ENCODE measurements at places on chromosomes 4 and X.

DNA sequence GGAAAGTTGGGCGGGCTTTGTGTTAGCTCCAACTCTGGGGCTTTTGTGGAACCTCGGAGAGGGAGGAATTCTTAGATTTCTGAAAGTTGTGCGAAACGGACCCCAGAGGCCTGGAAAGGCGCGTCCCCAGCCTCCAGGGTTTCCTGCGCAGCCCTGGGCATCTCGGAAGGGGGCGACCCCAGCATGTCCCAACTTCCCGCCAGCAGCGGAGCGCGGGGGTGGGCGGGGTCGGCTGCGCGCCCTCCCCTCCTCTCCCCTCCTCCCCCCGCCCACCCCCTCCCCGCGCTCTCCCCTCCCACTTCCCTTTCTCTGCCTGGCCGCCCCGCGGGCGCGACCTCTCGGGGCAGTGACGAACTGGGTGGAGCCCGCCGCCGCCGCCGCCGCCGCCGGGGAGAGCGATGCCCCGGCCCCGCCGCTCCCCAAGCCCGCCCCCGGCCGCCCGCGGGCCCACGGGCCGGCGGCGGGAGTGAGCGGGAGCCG is 16.8 kb downstream of the PTTG2 start:
- DNase-seq = peak; percentile 36

GRCh38 chrX:110086162-110086915 is 83.4 kb downstream of the TMEM164 start:
- DNase-seq = peak; percentile 35

DNA sequence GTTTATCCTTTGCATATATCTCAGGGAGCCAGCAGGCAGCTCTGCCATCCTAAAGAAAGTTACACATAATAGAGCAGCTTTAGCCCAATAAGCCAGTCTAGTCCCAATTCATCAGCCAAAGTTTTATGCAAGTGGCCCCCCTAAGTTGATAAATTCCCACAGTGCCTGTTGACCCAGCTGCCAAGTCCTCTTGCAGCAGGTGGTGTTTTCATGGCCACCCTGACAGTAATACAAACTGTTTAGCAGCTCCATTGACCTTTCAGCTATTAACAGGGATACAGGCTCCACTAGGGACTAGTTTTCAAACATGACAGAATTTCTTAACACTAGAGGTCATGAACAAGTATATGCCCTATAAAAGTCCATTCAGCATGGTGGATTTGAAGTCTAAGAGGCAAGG is 77.5 kb downstream of the HHIP start:
- DNase-seq = no peak

DNA sequence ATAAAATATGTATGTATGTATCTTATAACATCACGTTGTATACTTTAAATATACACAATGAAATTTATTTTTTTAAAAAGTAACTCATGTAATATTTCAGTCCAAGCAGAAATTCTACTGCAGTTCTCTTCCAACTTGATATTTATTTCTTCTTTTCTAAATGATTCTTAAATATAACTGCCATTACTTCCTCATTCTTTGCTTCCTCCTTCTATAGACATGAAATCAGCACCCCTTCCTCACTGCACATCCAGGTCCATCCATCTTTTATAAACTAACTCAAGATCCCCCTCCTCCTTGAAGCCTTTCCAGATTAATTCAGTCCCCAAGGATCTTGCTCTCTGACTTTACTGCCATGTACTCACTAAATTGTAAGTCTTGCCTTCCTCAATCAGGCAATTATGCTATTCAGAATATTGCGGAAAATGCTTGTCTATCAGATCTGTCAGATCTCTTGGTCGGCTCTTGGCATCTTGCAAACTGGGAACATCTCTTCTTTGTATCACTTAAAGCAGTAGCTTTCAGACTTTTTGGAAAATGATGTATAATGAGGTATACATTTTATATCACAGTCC is 3.7 kb downstream of the GPRIN3 start:
- no peak for DNase-seq

DNA sequence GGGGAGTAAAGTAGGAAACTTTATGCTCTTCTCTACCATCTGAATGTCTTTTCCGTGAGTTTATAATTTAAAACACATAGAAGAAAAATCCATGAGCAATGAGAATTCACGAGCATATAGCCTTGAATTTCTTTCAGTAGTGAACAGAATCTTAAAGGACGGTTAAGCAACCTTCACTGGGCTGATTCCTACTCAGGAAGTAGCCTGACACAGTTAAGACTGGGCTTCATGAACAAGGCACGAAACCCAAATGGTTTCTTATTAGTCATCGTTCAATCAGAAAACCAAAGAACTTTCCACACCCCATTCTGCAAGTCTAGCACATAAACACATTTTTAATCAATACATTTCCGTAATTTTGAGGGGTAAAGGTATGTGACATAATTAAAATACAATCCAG is 95.8 kb downstream of the SH3KBP1 start:
- DNase-seq = no peak
